ENCODE measurements at places on chromosomes 5 and 9.

GRCh38 chr5:69049151-69049550 is 44.7 kb upstream of the SLC30A5 start:
- DNase-seq, result no peak

DNA sequence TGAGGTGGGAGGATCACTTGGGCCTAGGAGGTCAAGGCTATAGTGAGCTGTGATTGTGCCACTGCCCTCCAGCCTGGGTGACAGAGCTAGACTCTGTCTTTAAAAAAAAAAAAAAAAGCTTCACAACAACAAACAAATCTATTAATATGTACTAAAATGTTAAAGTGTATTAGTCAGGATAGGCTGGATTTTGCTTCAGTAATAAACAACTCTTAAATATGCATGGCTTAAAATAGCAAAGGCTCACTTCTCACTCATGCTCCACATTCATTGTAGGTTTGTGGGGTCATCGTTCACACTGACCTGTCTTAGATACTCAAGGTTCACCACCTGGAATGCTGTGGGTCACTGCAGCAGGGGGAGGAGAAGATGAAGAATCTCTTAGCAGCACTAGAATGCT is 33.8 kb upstream of the COL15A1 start:
- DNase-seq, result peak; percentile 16

- peak; percentile 73 for DNase-seq
Measured at GRCh38 chr5:96577909-96578308, 84.3 kb upstream of the CAST start.

- DNase-seq, result no peak
Measured at GRCh38 chr5:120872297-120872696, 408.2 kb downstream of the PRR16 start.

DNA sequence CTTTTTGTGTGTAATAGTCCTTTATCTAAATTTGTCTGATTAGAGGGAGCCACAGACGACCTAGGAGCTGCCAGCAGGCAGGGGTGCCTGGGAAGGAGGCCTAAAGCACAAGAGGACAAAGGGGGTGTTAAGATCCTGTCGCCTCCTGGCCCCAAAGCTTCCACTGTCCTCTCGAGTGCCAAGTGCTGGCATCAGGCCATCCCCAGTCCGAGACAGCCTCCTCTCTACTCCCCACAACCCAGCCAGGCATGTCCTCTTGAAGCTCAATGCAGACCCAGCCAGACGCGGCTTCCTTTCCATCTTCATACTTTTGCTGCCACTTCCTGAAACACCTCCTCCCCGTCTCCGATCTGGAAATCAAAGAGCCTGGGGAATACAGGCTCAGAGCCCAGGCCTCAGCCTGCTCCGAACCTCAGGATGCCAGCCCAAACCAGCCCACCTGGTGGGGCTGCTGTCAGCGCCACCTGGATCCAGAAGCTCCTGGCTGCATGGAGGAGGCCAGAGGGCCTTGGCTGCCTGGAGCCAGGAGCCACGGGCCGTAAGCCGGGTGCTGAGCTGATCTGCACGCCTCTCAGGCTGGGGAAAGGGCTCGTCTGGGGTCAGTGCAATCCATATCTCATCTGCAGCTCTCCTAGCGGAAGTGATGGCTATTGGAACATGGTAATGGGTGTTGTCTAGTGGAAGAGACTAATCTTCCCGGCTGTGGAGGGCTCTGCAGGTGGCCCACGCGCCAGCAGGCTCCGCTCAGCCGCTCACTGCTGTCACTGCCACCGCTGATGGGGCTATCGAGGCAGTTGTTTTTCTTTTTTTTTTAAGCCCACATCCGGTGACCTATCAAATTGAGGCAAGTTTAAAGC is 60.2 kb upstream of the FUBP3 start:
- DNase-seq, result no peak

- no peak for DNase-seq
Measured at GRCh38 chr5:157309796-157310195, 43.9 kb downstream of the CYFIP2 start.

GRCh38 chr9:95044731-95045508 is 272.6 kb downstream of the FANCC start:
- no peak for DNase-seq

- DNase-seq, result no peak
Measured at GRCh38 chr5:32231929-32232328, 57.8 kb upstream of the GOLPH3 start.

- no peak for DNase-seq
Measured at GRCh38 chr9:133621725-133622267, 12.6 kb upstream of the FAM163B start.

DNA sequence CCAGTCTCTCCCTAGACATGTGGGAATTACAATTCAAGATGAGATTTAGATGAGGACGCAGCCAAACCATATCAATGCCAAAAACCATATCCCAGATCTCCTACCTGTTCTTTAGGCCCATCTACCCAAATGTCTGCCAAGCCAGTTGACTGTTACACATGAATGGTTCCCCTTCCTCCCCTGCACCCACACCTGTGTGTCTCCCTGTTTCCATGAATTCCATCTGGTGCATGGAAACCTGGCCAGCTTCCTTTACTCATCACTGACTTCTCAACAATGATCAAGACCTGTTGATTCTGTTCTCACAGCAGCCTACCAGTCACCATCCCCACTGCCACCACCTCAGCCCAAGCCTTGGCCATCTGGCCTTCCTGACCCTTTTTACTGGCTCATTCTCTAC is 222.7 kb downstream of the NR3C1 start:
- no peak for DNase-seq

- no peak for DNase-seq
Measured at GRCh38 chr9:133569891-133570690, 35.6 kb downstream of the ADAMTSL2 start.

GRCh38 chr5:136192015-136192525 is 892 bp downstream of the SMIM32 start:
- peak; percentile 12 for DNase-seq

- DNase-seq, result no peak
Measured at GRCh38 chr5:92508271-92508670, 1072.7 kb downstream of the NR2F1-AS1 start.

DNA sequence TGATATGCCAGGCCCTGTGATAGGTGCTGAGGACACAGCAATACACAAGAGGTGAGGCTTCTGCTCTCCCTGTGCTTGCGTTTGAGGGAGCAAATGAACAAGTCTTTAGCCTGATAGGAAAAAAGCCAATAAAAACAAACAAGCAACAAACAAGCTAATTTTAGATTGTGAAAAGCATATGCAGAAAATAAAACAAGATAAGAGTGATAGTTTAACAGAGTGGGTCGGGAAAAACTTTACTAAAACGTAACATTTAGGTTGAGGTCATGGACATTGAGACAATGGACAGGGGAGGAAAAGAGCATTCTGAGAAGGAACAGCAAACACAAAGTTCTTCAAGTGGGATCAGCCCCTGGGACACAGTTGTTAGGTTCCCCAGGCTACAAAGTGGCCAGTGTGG is 4.3 kb downstream of the SMIM3 start:
- no peak for DNase-seq

DNA sequence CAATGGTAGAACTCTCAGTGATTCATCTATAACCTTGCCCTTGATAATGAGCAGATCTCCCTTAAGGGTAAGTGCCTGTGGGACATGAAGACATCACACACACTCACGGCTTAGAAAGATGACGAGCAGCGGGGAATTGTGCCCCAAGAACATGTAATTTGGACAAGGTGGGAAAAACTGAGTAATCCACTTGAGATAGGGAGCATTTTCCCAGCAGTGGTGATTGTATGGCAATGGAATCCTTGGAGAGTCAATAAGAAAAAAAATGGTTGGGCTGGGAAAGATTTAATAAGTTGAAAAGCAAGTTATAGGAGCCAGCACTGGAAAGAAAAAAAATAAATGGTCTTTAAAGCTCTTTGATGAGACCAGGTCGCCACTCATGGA is 193.1 kb downstream of the GLIS3 start:
- DNase-seq, result no peak

DNA sequence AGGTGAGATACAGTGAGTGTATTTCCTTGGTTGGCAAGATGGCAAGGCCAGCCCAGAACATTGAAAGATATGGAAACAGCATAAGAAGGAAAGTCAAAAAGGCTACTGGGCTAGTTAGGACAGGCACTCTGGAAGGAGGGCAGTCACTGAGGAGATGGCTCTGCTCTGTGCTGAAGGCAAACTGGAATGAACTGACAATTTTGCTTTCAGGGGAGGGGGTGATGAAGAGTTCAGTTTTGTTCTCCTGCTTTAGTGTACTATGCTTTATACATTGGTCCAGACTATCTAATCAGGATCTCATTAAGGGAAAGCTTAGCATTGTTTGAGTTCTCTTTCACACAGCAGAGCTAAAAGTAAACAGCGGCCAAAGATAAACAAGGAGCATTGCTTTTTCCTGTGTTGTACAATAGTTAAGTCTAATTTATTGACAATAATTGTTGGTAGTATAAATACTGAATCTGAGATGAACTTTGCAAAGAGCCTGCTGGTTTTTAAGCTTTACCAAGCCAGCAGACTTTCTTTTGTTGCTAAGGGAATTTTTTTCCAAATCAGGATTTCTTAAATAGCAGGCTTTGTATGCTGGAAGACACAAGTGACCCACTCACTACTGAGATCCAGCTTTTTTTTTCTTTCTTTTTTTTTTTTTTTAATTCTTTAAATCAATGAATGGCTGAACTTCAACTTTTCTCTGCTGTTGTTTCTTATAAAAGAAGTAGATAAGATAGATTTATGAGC is 355.5 kb downstream of the ARRDC3 start:
- no peak for DNase-seq

DNA sequence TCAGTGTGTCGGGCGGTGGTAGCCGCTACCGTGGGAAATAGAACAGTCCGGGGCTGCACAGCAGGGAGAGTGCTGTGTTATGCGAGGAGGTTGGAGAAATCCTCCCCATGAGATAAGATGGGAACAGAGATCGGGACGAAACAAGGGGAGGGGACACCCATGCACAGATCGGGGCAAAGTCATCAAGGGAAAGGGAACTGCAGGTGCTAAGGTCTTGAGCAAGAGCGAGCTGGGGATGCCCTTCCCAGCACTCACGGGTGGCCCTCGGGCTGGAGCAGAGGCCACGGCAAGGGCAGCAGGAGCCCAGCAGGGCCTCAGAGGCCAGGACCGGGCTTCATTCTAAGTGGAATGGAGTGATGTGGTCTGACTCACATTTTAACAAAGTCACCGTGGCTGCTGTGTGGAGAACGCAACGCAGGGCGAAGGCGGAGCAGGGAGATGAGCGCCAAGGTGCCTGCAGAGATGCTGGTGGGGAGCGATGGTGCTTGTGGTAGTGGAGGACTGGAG is 7.7 kb downstream of the IL13 start:
- no peak for DNase-seq

- no peak for DNase-seq
Measured at GRCh38 chr9:28378231-28378630, 805.0 kb upstream of the C9orf72 start.

DNA sequence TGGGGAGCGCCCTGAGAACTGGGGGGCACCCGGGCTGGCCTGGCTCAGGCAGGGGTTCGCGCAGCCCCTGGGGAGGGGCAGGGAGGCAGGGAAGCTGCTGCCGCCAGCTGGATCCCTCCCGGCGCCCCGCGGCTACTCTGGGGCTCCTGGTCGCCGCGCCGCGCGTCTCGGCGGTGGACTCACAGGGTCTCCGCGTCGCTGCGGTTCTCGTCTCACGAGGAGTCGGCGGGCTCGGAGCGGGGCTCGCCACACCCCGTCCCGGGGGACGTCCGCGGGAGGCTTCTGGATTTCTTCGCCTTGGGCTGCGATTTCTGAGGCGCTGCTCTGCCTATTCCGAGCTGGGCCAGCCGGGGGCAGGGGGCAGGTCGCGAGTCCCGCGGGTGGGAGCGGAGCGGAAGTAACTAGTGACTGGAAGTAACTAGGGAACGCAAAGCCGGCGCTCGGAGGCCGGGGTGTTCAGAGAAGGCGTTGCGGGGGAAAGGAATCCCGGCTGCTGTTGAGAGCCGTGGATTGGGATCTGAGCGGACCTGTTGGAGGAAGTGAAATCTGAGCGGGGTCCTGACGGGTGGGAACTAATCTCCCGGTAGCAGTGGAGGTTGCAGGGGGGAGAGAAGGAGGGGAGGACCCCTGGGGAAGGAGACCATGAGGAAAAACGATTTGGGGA is 511 bp downstream of the CYSTM1 start:
- DNase-seq, result peak; percentile 53

GRCh38 chr5:61674378-61674777 is 342.3 kb downstream of the ZSWIM6 start:
- no peak for DNase-seq

GRCh38 chr5:129508606-129509005 is 48.5 kb downstream of the ADAMTS19 start:
- no peak for DNase-seq

DNA sequence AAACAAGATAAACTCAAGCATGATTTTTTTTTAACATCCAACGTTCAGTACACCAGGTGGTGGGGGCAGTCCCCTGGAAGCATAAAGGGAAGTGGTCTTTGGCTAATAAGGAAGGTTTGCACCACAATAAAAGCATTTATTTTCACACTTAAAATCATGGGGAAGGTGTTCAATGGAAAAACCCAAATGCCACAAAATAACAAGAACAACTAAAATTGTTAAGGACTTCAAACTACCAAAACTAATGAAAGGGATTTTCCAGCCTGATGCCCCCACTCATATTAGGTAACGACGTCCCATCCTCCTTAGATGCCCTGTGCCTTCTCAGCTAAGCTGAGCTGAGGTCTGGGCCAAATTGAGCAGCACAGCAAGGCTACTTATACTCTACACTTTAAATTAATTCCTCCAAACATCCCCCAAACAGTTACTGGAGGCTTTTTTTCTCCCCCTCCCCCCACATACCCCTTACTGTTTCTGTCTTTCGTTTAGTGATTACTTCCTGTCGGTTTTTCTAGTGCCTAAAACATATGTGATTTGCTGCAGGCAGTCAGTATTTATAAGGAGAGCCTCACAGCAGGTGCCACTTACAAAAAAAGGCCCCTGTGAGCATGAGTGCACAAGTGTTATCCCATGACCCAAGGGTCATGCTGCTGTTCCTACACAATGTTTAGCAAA is 259.7 kb upstream of the ZNF608 start:
- peak; percentile 3 for DNase-seq

- no peak for DNase-seq
Measured at GRCh38 chr9:89370593-89370992, 52.3 kb downstream of the SECISBP2 start.

DNA sequence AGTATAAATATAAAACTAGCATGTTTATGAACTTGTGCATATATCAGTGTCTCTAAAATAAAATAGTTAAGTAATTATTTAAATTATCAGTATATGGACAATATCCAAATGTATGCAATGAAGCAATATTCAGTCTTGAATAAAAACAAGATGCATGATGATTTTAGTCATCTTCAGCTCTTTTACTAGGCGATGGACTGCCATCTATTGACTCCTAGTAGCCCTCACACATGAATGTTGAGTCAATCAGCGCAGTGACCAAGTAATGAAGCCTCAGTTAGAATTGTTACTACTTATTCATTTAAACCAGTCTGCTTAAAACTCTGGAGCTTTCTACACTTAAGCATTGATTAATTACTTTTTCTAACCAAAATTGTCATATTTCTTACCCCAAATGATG is 92.9 kb upstream of the GRHPR start:
- DNase-seq, result peak; percentile 68

Data from choroid plexus epithelial cell (primary cell).